Parietal lobe (tissue), 2 donors: ENCODE measurements at places on chromosomes 1 and 21. TPM values are rescaled to one million over a fixed set of nuclear protein-coding genes. Genes with fewer than 3 reads are reported as not detected.

Gene APCS
- total RNA-seq, result not detected

Gene ANKRD35
- 1.6 TPM for total RNA-seq

Gene OR10J1
- not detected for total RNA-seq

Gene CELA3A
- not detected for total RNA-seq
